ENCODE measurements at places on chromosomes 3 and 15.

DNA sequence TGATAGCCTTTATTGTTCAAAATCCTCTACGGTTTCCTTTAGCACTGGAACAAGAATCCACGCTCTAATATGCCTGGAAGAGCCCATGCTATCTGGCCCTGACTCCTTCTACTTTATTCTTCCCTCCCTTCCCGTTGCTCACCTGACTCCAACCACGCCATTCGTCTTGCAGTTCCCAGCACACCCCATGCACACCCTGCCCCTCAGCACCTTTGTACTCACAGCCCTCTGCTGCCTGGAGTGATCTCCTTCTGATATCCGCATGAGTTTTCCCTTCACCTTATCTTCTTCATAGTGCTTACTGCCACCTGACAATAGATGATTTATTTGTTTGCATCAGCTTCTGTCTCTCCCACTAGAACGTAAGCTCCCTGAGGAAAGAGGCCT, 16.6 kb upstream of the BCL2A1 start:
- DNase-seq, result no peak

GRCh38 chr3:114714237-114714636, 420.4 kb downstream of the TIGIT start:
- no peak for DNase-seq

GRCh38 chr3:33041909-33042308, 55.0 kb downstream of the GLB1 start:
- no peak for DNase-seq

DNA sequence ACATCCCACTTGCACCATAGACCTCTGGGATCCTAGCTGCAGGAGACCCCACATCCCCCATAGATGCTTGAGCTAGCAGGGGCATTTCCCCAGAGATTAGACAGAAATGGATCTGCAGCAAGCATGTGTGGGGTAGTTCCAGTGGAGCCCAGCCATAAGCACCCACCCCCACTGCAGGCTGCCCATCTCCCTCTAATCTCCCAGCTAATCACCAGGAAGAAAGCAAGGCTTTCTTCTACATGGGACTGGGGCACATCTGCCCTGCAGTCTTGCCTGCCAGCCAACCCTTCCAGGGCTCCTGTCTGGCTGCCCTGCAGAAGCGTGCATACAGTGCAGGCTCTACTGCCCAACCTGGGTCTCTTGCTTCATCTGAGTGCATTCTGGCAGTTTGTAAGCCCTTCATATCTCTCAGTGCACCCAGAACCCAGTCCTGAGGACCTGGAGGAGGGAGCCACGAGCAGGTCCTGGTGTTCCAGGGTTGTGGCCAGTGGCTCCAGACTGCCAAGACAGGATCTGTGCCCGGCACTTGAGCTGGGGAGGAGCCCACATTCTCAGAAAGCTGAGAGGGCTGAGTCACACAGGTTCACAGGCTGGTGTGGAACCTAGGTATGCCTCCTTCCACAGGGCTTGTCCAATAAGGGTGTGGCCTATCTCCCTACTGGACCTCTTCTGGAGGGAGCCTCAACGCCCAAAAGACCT, 49.9 kb upstream of the IGSF11 start:
- no peak for DNase-seq

GRCh38 chr15:81024936-81025335, 24.2 kb downstream of the TLNRD1 start:
- no peak for DNase-seq

- DNase-seq, result no peak
Observed at GRCh38 chr3:61985020-61985419, 388.3 kb downstream of the FEZF2 start.

- DNase-seq, result no peak
Observed at GRCh38 chr3:174538151-174538550, 321.0 kb upstream of the NAALADL2 start.

GRCh38 chr3:30546934-30547333, 59.5 kb upstream of the TGFBR2 start:
- no peak for DNase-seq

DNA sequence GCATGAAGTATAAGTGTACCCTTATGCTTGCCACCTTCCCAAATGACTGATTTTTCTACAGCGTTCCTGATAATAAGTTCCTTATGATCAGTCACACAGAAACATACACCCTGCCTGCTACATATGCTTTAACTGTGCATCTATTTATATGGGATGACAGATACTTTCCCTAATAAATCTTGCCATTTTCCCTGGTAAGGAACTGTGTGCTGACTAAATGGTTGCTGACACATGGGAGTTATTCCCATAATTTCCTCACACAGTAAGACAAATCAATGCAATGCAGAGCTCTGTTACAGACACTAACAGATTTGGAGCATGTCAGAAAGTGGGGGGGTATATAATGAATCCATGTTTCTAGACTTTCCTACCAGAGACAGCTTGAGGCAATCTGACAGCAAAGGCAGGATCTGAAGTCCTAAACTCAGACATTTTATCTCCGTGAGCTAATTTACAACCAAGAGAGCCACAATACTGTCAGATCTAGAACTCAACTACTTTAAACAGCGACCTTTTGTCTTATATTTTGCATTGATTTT, 86.9 kb upstream of the TCF12 start:
- no peak for DNase-seq

- DNase-seq, result no peak
Observed at GRCh38 chr3:189204167-189204866, 32.5 kb downstream of the TPRG1 start.

DNA sequence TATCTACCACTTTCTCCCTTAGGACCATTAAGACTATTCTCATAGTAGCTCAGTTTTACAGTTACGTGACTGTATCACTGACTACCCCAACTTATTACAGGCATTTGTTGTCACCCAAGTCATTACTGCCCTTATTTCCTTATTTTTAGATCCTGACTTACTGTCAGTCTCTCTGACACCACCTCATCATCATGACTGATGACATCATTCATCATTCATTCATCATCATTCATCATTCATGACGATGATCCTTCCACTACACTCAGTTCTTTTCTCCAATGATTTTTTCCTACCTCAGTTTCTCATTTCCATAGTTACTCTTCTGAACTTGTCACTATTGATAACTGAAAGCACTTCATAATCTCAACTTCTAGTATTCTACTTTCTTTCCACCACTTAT, 83.8 kb downstream of the ADAM10 start:
- no peak for DNase-seq

DNA sequence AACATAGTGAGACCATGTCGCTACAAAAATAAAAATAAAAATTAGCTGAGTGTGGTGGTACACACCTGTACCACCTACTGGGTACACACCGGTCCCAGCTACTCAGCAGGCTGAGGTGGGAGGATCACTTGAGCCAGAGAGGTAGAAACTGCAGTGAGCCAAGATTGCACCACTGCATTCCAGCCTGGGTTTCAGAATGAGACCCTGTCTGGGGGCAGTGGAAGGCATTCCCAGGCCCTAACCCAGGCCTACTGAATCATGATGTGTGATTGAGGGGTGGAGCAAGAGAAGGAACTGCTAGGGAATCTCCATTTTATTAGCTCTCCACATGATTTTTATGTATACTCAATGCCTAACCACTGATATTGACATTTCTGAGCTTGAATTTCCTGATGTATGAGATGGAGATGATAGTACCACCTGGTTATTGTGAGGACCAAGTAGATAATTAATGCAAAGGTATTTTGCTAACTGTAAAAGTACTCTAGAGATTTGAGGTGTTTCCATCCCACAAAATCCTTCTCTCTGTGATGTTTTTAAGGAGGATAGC, 169.5 kb upstream of the UMPS start:
- no peak for DNase-seq

DNA sequence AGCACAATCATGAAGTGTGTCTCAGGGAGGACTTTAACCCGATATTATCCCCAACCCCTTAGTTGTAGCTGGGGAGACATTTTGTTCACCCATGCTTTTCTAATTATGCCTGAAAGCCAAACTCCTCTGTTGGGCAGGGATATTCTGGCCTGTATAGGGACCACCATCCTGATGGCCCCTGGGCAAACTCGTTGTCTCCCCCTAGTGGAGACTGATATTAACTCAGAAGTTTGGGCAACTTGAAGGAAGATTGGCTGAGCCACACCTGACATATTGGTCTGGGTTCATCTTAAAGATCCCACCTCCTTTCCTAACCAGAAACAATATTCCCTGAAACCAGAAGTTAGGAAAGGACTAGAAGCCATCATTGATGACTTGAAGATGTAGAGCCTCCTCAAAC, 42.3 kb downstream of the TM4SF18 start:
- no peak for DNase-seq

DNA sequence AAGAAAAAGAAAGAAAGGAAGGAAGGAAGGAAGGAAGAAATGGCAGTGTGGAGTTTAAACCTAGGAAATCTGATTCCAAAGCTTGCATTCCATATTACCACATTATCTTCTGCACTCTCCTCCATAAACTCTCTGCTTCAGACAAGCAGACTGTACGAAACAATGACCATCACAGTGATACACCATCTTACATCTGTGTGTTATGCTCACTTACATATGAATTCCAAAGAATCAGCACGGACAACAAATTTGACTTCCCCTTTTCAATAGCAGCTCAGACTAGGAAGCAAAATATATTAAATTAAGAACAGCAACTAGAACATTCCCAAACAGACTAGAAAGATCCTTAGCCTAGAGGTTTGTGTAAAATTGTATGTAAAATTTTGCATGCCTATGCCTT, 18.0 kb upstream of the PPM1L start:
- DNase-seq, result no peak

- DNase-seq, result no peak
Observed at GRCh38 chr3:49411535-49411967, 225 bp downstream of the RHOA start.

GRCh38 chr3:195209847-195210265, 61.1 kb downstream of the XXYLT1 start:
- no peak for DNase-seq

GRCh38 chr3:181696626-181697230, 15.0 kb upstream of the SOX2 start:
- DNase-seq, result no peak

DNA sequence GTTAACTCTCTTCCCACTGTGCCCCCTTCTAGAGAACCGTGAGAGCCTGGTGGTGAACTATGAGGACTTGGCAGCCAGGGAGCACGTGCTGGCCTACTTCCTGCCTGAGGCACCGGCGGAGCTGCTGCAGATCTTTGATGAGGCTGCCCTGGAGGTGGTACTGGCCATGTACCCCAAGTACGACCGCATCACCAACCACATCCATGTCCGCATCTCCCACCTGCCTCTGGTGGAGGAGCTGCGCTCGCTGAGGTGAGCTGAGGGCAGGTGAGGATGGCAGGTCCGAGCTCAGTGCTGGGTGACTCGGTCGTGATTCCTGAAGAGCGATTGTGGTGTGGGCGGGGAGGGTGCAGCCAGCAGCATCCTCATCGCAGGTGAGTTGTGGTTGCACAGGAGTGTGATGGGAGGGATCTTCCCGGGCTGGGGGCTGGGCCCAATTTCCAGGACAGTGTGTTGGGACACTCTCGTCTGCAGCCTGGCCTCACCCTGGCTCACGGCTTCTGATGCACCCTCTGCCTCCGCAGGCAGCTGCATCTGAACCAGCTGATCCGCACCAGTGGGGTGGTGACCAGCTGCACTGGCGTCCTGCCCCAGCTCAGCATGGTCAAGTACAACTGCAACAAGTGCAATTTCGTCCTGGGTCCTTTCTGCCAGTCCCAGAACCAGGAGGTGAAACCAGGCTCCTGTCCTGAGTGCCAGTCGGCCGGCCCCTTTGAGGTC, 8.0 kb downstream of the MCM2 start:
- DNase-seq, result no peak

DNA sequence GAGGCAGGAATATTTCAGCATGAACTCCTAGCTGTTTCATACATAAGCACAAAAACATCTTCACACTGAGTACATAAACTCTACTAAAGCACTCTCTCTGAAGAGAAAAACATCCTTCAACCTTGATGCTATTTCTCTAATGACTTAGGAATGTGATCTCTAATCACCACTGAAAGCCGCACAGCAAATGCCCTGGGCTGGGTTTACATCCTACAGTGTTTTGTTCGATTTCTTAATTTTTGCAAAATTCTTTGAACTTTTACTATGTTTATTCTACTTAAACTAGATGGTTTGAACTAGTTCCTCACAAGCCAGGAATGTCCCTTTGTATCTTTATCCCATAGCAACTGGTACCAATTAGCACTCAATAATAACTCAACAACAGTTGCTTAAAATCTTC, 130.9 kb upstream of the ABI3BP start:
- DNase-seq, result no peak

- no peak for DNase-seq
Observed at GRCh38 chr15:95953032-95953431, 377.5 kb upstream of the NR2F2 start.

- DNase-seq, result peak; percentile 37
Observed at GRCh38 chr15:75732809-75733451, 20.3 kb upstream of the CSPG4 start.

DNA sequence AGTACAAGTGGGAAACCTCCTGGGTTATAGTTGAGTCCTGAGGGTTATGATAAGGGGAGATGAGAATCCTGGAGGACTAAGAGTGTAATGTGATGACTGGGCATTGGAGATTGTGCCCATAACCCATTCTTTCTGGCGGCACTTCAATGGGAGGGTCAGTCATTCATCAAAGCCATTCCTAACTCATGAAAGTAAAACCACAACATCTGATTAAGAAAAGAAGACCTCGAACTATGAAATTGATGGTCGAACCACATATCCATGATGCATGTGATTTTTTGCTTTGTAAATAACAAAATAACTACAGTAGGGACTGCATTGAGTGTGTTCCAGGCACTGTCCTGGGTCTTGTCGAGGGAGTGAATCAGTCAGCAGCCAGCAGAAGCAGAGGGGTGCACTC, 215.1 kb downstream of the SHQ1 start:
- DNase-seq, result no peak

DNA sequence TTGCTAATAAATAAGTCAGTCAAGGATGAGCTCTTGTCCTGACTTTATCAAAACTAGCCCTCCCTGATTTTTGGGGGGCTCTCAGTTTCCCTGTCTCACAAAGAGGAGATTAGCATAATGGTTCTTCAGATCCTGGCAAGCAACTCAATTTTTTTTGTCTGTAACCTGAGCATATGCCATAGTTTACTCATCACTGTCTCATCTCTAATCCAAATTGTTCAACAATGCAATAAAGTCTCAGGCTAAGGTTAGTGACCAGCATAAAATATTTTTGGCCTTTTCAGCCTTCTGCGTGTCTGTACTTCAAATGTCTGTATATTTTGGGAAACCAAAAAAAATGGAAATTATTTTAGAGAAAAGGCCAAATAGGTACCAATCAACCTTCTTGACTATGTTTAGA, 465.6 kb upstream of the TPRG1 start:
- no peak for DNase-seq

DNA sequence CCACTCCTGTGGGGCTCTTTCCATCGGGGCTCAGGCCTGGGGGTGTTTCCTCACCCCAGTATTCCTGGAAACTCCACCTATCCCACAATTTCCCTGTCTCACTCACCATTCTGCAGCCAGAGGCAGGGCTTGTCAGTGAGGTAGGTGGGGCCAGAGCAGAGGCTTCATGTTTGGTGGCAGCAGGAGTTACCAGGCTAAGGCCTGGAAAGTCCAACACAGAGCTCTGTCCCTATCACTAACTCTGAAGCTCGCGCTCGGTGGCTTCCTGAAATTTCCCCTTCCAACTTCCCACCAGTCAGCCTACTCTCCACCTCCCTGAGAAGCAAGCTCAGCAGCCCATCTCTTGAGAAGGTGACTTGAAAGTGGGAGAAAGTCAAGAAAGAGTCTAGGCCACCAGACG, 44.2 kb downstream of the CDC25A start:
- DNase-seq, result no peak

GRCh38 chr3:190619353-190619752, 105.5 kb downstream of the IL1RAP start:
- no peak for DNase-seq

- peak; percentile 2 for DNase-seq
Observed at GRCh38 chr15:51620641-51621040, 1.9 kb downstream of the DMXL2 start.

- no peak for DNase-seq
Observed at GRCh38 chr3:96748139-96748538, 66.3 kb upstream of the EPHA6 start.

All from NCI-H510A treated with DMSO at 0.1 percent for 48 hours (cell line).